ENCODE measurements at places on chromosomes 11 and 22.

DNA sequence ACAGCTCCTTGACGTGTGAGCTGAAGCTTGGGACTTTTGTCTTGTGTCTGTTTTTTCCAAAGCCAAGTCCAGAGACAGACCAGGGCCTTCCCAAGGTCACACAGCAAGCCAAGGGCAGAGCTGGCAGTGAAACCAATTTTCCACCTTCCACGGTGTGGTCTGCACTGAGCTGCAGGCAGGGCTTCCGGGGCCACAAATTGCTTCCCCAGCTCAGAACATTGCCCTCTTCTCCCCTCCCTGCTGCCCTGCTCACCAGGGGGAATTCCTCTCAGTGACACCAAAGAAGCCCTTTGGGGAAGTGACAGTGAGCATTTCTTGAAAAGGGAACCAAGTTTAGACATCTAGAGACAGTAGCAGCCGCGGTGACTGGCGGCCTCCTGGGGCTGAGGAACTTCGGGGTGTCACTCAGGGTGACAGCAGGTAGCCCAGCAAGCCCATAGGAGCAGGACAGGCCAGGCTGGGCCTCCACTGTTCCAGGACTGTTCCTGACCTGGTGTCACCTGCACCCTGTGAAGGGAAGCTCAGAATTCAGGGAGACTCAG lies 9.2 kb downstream of the FXYD2 start:
- DNase-seq, result peak; percentile 40

- no peak for DNase-seq
These were observed 433.6 kb downstream of the DYNC2H1 start for GRCh38 chr11:103542851-103543250.

GRCh38 chr22:42939941-42940653 lies 74.9 kb downstream of the PACSIN2 start:
- no peak for DNase-seq

GRCh38 chr11:100174881-100175280 lies 512.2 kb upstream of the ARHGAP42 start:
- no peak for DNase-seq

DNA sequence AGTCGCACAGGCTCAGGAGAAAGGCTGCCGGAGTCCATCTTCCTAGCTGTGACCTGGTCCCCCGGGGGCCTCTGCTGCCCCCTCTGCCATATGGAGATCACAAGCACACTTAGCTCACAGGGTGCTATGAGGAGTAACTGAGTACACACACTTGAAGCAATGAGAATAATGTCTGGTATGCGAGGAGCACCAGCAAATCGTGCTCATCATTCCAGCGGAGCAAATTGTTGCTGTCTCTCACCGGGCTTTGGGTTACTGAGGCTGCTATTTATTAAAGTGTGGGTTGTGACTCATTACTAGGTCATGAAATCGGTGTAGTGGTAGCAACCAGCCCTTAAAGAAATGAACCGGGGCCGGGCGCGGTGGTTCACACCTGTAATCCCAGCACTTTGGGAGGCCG lies 48.1 kb upstream of the EIF3D start:
- no peak for DNase-seq

DNA sequence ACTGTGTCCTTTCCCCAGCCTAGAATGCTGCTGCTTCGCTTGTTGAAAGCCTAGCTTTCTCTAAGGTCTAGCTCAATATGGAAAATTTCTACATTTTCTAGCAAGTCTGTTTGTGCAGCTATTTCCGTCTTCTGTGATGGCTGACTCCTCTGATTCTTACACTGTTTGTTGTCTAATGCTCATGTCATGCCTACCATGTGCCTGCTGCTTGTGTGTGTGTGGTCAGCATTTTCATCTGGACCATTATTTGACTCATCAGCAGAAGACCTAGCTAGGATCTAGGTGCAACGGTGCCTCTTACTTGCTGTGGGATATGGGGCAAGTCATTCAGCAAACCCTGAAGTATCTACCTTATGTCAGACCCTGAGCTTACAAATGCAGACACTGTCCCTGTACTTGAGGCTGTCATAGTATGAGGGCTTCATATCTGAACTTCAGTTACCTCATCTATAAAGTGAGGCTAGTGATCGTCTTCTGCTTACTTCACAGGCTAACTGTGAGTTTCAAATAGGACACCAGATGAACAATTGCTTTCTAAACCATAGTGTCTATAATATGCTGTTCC lies 86.5 kb upstream of the MYO18B start:
- no peak for DNase-seq

- no peak for DNase-seq
These were observed 16.3 kb downstream of the CPSF7 start for GRCh38 chr11:61413496-61413895.

DNA sequence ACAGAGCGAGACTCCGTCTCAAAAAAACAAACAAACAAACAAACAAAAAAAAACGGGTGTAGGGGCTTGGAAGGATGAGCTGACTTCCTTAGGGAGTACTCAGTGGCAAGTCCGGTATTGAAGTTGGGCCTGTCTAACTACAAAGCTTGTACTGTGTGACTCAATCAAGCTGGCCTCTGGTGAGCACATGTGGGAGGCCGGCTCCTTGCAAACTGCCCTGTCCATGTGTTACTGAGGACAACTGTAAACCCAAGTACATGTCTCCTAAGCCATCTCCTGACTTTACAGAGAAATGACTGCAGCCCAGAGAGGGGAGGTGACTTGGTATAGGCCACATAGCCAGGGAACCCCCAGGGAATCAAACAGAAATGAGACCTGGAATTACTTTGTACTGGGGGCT lies 11.6 kb downstream of the RIBC2 start:
- DNase-seq, result no peak

DNA sequence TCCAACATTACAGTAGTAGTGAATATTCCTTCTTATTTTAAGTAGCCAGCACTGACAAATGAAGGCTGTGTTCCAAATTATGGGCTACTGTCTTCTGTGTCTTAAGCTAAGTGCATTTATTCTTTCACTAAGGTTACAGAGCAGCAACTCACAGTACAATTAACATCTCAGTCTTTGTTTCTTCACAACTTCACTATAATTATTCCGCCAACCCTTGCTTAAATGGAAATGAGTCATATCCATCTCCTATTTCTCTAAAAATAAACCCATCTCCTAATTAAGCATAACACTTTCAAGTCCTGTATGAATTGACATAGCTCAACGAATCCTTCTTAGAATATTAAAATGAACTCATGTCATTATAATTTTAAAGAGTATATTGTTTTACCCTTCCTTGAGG lies 6.7 kb downstream of the ETS1 start:
- no peak for DNase-seq

GRCh38 chr22:41028841-41029240 lies 63.6 kb upstream of the EP300 start:
- DNase-seq, result no peak

GRCh38 chr11:129416080-129416820 lies 40.6 kb downstream of the BARX2 start:
- no peak for DNase-seq

GRCh38 chr11:68362801-68363379 lies 50.5 kb downstream of the LRP5 start:
- DNase-seq, result no peak

GRCh38 chr11:115144014-115144413 lies 360.2 kb downstream of the CADM1 start:
- no peak for DNase-seq

- no peak for DNase-seq
These were observed 31.8 kb downstream of the TMPRSS5 start for GRCh38 chr11:113674397-113674685.

GRCh38 chr11:11558826-11559225 lies 63.0 kb downstream of the GALNT18 start:
- DNase-seq, result no peak

GRCh38 chr11:34480314-34480713 lies 33.3 kb downstream of the ELF5 start:
- no peak for DNase-seq

GRCh38 chr11:126748100-126748791 lies 252.3 kb downstream of the KIRREL3 start:
- no peak for DNase-seq

- DNase-seq, result no peak
These were observed 181.0 kb downstream of the TENM4 start for GRCh38 chr11:79259800-79260199.

- DNase-seq, result no peak
These were observed 18.7 kb downstream of the TRIM44 start for GRCh38 chr11:35681163-35681767.

- DNase-seq, result no peak
These were observed 284.4 kb upstream of the MTNR1B start for GRCh38 chr11:92685049-92685448.

- no peak for DNase-seq
These were observed 95.4 kb downstream of the RNF169 start for GRCh38 chr11:74844072-74844471.

DNA sequence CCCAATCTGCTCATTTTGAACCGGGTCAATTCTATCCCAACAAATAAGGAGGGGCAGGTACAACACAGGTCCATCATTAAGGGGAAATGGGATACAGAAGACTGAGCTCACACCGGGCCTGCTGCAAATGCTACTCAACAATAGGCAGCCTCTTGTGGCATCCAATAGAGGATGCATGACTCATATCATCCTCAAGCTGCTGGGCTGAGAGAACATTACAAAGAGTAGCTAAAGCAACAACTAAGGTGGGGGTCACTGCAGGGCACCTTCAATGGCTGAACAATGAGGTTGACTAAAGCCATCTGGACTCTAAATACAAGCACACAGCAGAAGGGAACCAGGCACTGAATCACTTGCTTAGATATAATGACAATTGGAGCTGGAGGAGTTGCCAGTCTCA lies 130.1 kb upstream of the SYN3 start:
- DNase-seq, result no peak

DNA sequence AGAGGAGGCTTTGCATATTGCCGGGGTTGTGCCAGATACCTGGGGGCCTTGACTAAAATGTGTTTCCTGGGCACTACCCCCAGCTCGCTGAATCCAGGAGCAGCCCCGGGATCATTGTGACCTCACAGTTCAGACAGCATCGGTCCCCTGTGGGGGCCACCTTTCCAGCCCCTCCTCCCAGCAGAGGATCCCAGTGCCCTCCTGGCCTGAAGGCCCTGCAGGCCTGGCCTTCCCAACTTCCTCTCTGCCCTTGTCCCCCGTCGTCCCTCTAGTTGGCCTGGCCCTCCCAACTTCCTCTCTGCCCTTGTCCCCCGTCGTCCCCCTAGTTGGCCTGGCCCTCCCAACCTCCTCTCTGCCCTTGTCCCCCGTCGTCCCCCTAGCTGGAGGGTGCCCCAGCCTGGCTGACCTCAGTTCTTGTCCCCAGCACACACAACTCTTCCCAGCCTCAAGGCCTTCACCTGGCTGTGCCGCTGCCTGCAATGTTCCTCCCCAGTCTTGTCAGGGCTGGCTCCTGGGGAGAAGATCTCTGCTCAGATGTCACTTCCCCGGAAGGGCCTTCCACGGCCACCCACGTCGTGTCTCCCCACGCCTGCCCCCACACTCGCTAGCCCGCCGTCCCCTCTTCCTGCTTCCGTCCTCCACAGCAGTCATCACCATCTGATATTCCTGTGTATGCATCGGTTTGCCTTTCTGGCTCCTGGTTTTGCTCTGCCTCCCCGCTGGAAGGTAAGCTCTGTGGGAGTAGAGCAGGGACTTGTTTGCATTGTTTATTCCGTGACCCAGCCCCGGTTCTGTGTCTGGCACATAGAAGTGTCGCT lies 12.6 kb upstream of the ANO1 start:
- no peak for DNase-seq

- no peak for DNase-seq
These were observed 645.1 kb downstream of the TBC1D22A start for GRCh38 chr22:47407461-47408025.

- no peak for DNase-seq
These were observed 2.5 kb downstream of the OR6X1 start for GRCh38 chr11:123751781-123752180.

GRCh38 chr11:126329644-126330211 lies 25.8 kb upstream of the ST3GAL4 start:
- no peak for DNase-seq

DNA sequence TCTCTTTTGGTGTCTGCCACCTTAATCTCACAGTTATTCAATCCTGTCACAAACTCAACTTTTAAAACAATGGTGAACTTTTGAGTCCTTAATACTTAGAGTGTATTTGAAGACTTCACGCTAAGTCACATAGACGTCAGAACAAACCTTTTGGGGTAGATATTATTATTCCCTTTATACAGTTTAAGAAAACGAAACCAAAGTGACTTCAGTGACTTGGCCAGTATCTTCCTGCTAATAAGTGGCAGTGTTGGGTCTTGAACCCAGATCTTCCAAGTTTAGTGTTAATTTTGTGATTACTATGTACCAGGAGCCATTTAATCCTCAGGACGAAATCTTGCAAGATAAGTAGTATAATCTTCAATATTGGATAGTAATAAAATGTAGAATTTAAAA lies 691 bp downstream of the CEP295 start:
- no peak for DNase-seq

DNA sequence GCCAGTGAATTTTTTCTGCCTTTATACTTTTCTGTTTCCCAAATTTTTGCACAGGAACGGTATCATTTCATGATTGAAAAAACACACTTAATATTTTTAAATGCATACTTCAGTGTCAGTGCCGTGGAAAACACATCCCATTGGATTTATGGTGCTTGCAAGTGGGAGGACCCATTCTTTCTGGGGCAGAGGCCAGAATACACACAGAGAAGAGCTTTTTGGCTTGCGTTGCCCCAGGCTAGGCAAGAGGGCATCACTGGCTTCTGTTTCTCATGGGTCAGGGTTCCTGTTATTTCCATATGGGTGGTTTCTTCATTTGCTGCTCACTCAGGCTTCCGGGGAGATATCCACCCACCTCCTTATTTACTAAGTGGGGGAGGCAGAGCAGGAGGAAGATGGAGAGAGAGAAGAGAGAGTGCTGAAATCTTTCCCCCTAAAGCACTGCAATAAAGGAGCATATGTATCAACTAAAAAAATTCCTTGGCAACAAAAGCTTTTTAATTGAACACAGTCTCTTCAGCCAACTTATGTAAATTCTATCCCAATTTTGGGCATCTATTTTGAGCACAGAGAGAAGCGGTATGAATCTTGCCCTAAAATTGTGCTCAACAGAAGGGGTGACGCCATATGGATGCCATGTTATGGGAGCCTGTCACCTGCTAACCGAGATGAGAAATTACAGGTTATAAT lies 66.0 kb upstream of the KIRREL3 start:
- DNase-seq, result no peak

Data from activated CD4-positive, alpha-beta T cell treated with anti-CD3 and anti-CD28 coated beads for 24 hours (primary cell).